ENCODE measurements at places on chromosomes 16 and 17.

DNA sequence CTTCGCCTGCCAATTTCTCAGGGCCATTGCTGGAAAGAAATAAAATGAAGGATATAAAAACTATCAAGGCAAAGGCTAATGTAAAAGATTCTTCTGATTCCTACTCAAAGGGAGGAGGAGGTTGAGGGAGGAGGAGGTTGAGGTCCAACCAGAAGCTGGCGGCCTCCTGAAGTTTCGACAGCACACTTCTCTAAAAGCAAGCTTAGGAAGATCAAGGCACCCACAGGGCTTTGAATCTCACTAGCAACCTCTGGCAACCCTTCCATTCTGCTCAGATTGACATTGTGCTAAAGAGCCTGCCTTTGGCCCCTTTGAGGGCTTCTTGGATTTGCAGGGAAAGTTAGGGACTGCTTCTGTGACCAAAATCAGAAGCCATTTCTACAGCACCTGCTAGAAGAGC, 81.5 kb upstream of the TNRC6C start:
- DNase-seq = no peak

DNA sequence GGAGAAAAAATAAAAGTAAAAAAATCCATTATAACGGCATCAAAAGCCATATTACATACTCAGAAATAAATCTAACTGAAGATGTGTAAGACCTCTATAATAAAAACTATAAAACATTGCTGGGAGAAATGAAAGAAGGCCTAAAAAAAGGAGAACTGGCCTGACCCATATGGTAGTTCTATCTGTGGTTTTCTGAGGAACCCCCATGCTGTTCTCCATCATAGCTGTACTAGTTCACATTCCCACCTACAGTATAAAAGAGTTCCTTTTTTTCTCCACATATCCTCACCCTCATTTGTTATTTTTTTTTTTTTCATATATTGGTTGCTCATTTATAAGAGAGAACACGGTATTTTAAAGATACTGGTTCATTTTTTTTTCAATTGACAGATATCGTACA, 191.8 kb downstream of the STX8 start:
- no peak for DNase-seq

DNA sequence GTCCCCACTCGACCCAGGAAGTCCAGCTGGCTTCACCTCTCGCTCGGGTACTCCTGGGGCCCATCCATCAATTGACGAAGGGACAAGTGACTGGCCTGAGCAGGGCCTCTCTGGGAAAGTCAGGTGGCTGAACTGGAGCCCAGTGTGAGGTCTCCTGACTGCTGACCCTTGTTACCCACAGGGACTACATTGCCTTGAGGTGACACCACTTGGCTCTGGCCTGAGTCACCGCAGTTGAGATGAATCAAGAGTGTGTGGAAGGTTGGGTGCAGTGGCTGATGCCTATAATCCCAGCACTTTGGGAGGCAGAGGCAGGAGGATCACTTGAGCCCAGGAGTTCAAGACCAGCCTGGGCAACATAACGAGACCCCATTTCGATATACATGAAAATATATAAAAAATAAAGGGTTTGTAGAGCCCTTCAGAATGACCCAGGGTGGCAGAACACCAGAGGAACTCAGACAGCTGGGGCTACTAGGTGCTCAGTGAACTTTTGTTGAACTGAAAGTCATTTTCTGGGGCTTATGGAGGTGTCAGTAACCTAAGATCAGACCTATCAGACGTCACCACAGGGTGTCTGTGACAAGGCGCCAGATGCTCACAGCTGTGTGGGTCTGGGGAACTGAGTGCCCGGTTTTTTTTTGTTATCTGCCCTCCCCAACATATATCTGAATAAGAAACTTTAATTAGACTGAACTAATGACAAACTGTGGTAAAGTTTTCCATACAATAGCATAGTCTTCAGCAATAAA, 14.8 kb upstream of the ZFP90 start:
- no peak for DNase-seq

- no peak for DNase-seq
Measured at GRCh38 chr16:81891736-81892364, 112.8 kb downstream of the PLCG2 start.

GRCh38 chr16:58455750-58456149, 44.2 kb upstream of the NDRG4 start:
- no peak for DNase-seq

GRCh38 chr16:28561557-28562187, 8.0 kb downstream of the SGF29 start:
- no peak for DNase-seq

- DNase-seq = no peak
Measured at GRCh38 chr17:8142887-8143580, 9.2 kb downstream of the PER1 start.

DNA sequence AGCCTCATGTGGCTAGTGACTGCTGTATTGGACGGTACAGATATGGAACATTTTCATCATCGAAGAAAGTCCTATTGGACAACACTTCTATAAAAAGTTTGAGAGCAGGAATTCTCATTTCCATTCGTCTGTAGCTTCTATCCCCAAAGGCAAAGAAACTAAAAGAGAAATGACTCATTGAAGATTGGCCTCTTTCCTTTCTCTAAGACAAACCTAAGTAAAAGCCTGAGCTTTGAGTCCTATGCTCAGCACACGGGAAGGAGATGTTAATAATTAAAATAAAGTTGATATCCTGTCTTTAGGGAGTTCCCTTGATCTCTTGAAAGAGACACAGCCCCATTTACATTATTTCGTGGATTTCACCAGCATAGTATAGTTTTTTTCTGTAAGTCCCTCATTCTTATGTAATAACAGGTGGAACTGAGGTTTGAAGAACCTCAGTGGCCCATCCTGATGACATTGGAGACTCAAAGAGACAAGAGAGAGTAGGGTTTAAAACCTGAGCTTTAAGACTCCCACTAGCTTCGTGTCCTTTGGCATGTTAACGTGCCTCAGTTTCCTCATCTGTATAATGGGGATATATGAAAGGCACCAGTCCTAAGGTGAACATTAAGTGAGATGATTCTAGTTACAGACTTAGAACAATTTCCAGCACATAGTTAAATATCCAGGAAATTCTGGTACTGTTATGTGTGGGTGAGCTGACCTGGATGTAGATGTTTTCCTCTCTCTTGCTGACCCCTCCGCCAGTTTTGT, 174.0 kb downstream of the IRX3 start:
- DNase-seq = no peak

DNA sequence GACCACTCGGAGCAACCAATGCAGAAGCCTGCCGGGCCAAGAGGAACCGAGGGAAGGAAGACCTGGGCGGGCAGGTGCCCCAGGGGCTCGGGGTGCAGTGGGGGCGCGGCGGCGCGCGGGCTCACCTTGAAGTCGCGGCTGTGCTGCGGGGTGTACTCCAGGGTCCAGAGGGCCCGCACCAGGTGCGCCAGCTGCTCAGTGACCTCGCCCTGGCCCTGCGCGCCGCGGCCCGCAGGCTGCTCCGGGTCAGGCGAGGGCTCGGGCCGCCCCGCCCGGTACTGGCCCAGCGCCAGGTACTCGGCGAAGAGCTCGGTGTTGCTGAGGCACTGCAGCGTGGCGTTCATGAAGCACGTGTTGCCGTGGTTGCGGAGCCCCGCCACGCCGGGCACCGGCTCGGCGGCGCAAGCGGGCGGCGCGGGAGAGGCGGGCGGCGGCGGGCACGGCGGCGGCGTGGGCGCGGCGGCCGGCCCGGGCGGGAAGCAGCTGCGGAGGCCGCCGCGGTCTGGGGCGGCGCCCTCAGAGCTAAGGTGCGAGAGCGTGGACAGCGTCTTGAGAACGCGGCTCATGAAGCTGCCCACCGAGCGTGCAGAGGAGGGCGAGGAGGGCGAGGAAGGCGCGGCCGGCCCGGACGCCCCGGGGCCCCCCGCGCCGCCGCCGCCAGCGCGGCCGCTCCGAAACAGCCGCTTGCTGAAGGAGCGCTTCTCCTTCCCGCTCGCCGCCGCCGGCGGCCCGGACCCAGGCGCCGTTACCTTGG, 562 bp downstream of the USP31 start:
- peak; percentile 25 for DNase-seq

- no peak for DNase-seq
Measured at GRCh38 chr17:47057830-47058229, 78.8 kb upstream of the RPRML start.

- no peak for DNase-seq
Measured at GRCh38 chr16:10828851-10829366, 10.3 kb upstream of the TVP23A start.

DNA sequence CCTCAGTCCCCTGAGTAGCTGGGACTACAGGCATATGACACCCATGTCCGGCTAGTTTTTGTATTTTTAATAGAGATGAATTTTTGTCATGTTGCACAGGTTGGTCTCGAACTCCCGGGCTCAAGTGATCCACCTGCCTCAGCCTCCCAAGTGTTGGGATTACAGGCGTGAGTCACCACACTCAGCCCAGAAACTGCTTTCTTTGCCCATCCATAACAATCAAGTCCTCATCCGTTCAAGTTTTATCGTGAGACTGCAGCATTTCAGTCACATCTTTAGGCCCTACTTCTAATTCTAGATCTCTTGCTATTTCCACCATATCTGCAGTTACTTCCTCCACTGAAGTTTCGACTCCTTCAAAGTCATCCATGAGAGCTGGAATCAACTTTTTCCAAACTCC, 6.4 kb downstream of the NPRL3 start:
- no peak for DNase-seq

DNA sequence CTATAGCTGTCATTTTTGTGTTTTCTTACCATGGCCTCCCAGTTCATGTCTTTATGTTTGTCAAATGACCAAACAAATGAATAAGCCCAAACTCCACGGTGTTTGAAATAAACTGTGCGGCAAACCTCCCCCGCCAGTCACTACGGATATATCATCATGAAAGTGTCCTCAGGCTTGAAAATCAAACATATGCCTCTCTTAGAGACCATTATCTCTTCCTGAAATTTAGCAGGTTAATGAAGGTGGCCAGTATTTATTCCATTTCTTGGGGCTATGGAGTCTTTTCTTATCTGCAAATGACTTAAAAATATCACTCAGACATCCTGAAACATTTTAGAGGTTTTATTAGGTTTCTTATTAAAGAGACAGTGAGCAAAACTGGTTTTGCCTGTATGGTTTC, 610.3 kb upstream of the CDH5 start:
- DNase-seq = no peak

DNA sequence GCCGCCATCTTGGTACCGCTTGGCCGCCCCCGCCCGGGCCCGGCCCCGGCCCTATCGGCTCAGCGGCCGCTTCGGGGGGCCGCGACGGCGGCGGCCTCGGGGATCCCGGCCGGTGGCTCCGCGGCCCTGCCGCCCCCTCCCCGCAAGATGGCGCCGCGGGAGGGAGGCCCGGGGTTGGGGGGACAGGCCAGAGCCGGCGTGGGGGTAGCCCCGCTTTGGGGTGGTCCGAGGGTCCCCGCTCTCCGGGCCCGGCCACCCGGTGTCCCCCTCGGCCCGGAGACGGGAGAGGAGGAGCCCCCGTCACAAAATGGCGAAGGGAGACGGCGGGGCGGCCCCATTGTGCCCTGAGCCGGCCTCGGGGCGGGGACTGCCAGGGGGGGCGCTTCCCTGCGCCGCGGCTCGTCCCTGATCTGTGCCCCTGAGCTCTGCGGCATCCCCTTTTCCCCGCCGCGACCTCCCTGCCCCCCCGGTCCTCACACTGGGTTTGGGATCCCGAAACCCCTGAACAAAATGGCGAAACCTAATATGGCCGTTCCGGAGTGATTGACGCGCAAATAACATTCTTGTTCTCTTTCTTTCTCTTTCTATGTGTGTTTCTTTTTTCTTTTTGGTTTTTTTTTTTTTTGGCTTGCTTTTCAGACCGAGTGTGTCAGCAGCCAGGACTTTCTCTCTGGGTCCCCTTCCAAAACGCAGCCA, 986 bp downstream of the HAPSTR1 start:
- DNase-seq = peak; percentile 32

DNA sequence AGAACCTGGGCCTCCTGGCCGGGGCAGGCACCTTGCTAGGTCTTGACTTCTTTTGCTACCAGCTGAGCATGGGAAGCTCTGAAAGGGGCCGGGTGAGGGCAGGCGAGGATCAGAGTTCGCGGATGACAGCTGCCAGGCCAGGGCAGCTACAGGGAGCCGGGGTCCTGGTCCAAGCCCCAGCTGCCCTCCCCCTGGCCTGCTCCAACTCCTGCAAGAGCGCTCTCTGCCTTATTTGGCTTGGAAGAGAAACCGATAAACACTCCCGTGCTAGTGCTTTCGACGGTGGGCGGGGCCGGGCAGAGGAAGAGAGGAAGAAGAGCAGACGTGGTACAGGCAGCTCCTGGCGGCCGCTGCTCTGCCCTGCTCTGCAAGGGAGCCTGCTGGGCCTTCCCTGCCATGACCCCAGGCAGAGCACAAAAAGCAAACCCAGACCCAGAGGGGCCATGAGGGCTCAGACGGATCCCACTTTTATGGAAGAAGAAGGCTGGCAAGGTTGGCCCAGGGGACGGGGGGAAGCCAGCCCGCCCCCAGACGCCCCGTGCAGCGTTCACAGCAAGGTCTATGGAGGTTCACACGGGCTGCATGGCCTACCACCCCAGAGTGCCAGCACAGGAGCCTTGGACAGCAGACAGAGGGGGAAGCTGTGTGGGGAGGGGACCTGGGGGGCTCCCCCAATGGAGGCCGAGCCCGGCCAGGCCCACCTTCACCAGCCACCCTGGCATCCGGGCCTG, 25.6 kb downstream of the PIEZO1 start:
- peak; percentile 32 for DNase-seq

Data from activated CD4-positive, alpha-beta T cell treated with anti-CD3 and anti-CD28 coated beads, Interleukin-2, Interleukin-4, amounts not matched to agents 100 ng/mL and 50 ng/mL, durations not matched to agents 16 hours and 8 hours (primary cell).